Hematopoietic multipotent progenitor cell treated with erythropoietin and hydrocortisone succinate and interleukin-3 and kit ligand, for 8 days (in vitro differentiated cells): ENCODE measurements at places on chromosomes 1 and 21.

- DNase-seq = no peak
Observed at GRCh38 chr1:214551436-214552173, at the start of gene PTPN14. TSS of gene PTPN14 (minus strand) at chr1:214551602. CDS start at chr1:214464803, 86,799 bp downstream.

DNA sequence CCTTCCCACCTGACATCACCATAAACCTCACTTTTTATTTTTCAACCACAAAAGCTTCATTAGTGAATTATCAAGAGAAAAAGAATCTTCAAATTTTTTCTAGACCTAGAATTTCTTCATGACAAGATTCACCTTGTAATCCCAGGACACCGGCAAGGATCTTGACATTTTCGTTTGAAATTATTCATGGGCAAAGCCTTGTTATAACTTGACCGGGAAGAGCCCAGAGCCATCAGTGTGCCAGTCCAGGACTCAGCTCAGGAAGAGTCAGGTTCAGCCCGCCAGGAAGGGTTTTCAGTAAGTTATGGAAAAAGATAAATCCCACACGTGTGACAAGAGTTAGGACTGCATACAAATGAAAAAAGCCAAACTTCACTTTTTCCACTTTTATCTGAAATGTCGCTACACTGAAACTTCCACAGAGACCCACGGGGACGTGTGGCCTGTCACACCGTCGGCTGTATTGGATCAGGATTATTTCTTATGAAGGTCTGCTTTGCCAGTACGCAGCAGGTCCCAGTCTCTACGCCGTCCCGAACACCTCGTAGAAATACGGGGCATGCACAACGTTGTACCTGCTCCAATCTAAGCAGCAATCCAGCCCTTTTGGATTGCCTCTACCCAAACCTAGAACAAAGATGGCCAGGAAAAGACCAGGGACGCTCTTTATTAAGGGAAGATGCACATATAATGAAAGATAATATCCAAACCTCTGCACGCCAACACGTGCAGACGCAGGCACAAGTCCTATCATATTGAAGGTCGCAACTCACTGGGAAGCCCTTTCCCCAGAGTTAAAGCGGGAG lies 916 bp downstream of the F3 start:
- no peak for DNase-seq

DNA sequence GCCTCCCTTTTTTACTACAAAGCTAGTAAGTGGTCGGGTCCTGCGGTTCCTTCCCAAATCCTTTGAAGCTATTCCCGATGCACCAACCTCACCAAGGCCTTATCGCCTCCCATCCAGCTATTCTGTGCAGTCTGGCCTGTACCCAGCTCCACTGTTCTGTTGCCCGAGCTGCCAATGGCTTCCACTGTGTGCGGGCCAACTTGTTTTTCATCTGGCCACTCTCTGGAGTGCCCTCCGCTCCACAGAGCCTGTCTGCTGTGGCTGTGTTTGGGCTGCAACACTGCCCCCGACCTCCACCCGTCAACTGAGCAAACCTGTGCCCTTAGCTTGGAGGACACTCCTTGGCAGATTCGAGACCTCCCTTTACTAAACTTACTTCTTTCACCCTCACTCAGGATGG lies 125.0 kb downstream of the KIAA0319L start:
- DNase-seq = no peak

GRCh38 chr1:20739225-20739624 lies 6.7 kb upstream of the SH2D5 start:
- no peak for DNase-seq
